ENCODE measurements at places on chromosomes 7 and 10.

GRCh38 chr7:73443548-73444255 is 10.1 kb downstream of the FZD9 start:
- no peak for DNase-seq

- DNase-seq: no peak
Observed at GRCh38 chr10:98201760-98202159, 66.2 kb downstream of the LOXL4 start.

DNA sequence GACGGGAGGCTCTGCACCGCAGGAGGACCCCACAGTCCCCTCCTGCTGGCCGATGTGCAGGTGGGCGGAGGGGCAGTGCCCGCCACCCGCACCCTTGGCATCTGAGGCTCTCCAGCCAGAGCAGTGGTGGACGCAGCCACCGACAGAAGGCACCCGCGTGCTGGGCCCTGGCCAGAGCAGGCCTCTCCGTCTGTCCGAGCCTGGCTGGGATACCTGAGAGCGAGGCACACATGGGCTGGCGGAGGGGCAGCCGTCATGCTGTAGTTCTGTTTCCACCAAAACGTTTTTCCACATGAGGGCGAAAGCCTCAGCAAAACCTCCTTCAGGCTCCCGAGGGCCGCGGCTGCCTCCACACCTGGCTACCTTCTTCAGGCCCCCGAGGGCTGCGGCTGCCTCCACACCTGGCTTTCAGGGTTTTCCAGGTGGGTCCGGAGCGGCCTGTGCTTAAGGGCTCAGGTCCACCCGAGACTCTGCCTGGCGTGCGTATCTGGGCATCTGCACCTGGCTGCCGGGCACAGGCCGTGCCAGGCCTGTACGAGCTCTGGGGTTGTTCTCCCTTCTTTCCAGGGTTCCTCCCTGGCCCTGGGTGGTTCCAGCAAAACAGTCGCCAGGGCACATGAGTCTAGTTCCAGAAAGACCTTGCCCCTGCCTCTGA is 115.5 kb downstream of the INPP5A start:
- no peak for DNase-seq

DNA sequence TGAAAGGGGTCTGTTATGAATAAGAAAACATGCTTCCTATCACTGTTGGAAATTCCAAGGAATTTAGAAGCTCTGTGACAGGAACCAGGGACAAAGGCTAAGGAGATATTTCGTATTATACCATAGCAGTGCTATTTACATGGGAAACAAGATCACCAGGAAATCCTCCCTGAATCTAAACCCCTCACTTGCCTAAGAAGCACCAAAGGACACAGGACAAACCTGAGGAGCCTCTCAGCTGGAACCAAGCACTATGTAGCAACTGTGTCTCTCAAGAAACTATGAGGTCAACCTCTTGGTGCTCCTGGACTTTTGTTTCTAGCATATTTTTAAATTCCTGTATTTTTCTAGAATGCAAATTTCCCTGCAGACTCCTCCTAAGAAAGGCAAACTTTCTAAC is 20.8 kb upstream of the IFIT1B start:
- DNase-seq: no peak

GRCh38 chr10:58740620-58741369 is 228.1 kb downstream of the BICC1 start:
- DNase-seq: no peak

DNA sequence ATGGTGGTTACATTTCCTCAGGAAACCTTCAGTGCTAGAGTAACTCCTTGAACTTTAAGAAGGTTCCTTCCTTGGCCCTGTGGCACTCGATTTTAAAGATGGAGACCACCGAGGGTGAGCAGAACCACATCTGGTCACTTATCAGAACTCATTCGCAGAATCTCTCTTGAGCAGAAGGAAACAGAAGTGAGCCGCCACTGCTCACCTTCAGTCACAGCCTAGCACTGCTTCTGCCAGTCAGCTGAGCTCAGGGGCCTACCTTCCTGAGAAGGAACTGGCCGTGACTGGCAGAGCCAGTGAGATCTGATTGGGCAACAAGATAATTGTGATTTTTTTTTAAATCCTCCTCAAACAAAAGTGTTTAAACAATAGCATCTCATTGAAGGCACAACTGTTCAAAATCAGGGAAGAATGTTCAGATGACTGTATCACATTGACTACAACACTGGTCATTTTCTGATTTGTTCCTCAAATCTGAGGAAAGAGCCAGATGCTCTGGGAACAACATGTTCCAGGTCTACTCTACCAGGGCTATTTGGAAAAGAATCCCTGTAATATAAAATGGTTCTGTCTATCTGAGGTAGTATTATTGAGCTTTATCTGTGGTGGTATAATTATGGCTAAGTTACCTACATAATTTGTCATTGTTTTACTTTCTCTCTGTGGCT is 2.7 kb upstream of the SYPL1 start:
- no peak for DNase-seq

DNA sequence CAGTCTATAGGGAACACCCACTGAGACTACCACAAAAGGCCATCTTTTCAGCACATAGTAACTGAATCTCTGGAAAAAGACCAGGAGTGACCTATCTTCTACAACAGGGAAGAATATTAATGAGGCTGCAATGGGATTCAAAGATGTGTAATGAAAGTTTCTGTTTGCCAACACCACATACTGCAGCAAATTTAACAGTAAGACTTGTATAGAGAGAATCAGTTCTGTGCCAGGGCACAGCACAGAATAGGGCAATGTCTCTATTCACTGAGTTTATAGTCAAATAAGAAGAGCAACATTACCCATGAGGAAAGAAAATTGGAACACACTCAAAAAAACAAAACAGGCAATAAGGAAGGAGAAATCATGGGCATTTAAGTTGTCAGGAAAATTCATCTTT is 91.4 kb upstream of the PTN start:
- DNase-seq: no peak

DNA sequence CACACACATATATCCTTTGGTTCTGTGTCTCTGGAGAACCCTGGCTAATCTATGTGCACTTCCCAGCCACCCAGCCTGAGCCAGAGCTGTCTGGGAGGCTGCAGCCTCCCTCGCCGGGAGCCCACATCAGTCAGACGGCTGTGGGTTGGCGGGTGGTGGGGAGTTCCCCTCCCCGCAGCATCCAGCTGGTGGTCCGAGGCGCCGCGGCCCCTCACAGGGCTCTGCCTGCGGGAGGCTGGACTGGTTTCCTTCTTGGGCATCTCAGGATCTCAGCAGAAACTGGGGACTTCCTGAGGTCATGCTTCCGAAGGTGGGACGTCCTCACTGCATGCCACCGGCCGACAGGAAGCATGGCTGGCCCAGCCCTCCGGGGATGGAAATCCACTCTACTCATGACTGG is 22.0 kb upstream of the PSMG3 start:
- DNase-seq: no peak

DNA sequence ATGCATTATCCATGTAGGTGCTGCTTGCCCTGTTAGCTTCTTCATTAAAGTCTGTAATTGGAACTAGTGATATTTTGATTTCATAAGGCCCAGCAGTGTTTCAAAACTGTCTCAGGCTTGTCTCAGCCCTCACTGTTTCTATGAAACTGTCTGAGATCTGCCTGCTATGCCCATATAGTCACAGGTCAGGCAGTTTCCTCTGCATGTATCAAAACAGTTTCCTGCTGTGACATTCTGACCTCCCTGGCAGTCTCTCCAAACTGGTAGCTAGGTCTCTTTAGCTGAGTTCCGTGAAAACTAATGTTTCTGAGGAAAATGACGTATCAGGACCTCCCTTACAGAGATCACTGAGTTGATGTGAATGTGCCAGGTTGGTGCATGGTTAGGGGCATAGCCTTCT is 18.9 kb upstream of the SEMA3D start:
- no peak for DNase-seq

GRCh38 chr10:43945094-43945730 is 296.5 kb upstream of the ZNF32 start:
- DNase-seq: no peak

DNA sequence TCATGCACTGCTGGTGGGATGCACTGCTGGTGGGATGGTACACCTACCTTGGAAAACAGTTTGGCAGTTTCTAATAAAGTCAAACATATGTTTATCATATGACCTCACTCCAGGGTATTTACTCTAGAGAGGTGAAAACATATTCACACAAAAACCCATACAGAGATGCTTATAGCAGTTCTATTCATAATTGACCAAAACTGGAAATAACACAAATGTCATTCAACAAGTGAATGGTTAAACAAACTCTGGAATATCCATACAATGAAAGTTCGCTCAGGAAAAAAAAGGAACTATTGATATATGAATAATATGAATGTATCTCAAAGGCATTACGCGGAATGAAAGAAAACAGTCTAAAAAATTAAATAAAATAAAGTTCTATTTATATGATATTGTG is 19.5 kb downstream of the CCDC71L start:
- DNase-seq: no peak

- no peak for DNase-seq
Observed at GRCh38 chr7:81158189-81158588, 239.3 kb upstream of the SEMA3C start.

All from Panc1 (cell line).